ENCODE measurements at places on chromosomes 11 and 22.

DNA sequence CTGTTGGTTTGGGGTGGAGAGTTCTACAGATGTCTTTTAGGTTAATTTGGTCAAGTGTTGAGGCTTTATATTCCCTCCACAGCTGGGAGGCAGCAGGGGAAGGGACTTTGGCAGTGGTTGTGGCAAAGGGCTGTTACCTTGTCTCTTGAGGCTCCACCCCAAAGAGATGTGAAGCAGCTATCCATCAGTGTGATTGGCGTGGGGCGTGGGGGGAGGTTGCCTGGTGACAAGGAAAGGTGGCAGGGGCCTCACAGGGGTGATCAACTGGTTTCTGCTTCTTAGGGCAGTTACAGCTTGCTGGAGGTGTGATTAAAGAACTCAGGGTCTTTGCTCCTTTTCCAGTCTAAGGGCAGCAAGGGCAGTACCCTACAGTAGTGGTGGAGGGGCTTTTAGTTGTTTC lies 59.3 kb downstream of the FANCF start:
- no peak for DNase-seq

DNA sequence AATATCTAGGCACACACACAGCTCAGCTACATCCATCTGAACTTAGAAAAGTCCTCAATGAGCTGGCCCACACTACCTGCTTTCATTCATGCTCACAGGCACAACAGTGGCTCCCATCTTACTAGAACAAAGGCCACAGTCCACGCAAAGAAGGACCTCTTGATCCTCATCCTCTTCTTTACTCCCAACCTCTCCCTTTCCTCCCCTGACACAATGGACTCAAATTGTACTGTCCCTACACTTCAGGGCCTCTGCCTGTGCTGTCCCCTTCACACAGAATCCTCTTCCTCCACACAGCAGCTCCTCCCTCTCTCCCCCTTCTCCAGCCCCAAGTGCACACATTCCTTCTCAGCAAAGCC lies 12.7 kb downstream of the SMCO4 start:
- DNase-seq = no peak

GRCh38 chr22:47188261-47189055 lies 426.0 kb downstream of the TBC1D22A start:
- DNase-seq = no peak

- no peak for DNase-seq
These were observed 19.8 kb upstream of the PSMA1 start for GRCh38 chr11:14539982-14540421.

GRCh38 chr11:36564376-36565030 lies 3.3 kb upstream of the RAG1 start:
- peak; percentile 54 for DNase-seq

GRCh38 chr11:128684549-128685401 lies 9.1 kb upstream of the FLI1 start:
- DNase-seq = no peak

DNA sequence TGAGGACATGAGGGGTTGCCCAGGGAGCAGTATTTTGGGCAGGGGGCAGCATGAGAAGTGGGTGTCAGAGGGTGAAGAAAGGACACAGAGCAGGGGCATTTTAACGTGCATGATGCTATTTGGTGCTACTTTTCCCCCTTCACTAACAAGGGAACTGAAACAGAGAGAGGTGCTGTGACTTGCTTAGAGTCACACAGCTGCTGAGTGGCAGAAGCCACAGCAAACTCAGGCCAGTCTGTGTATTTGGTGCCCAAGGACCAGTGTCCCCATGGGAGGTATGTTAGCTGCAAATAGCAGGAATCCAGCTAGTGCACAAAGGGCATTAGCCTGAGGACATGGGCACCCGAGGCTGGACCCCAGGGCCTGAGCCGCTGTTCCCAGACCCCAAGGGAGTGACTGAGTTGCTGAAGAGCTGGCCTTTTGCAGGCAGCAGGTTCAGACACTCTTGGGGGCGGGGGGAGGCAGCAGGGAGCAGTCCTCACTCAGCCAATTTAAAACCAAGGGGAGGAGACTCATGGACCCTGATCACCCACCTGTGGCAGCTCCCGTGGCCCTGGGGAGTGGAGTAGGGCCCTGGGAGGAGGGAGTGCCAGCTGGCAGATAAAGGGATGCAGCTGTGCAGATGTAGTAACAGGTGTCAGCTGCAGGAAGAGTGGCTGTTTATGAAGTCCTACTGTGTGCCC lies 14.6 kb downstream of the PARVG start:
- DNase-seq = no peak

DNA sequence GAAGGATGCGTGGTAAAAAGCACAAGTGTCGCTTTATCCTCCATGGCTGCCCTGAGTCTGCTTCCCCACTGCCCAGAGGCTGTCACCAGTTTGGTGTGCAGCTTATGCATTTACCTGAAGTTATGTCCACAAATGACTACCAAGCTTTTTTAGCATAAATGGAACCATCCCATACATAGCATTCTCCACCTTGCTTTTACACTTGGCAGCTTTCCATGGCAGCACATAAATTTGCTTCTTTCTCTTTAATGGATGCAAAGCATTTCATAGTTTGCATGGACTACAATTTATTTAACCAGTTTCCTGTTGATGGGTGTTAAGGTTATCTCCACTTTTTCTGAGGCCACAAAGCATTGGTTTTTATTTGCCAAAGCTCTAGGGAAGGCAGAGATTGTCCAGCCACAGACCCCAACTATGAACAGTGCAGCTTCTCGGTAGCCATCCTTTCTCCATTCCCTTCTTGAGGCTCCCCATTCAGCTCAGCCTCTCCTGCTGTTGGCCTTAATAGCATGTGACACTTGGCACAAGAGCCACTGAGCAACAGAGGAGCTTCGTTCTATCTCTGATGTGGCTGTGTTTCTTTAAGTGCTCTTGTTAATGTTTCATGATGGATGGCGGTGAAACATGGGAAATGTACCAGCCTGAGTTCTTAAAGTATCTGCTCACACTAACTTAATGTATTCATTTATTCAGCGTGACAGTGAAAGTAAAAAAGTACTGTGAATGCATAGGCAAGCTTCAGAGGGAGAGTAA lies 59.8 kb upstream of the NAV2 start:
- DNase-seq = no peak

- DNase-seq = no peak
These were observed 77.0 kb upstream of the DDI1 start for GRCh38 chr11:103959279-103959942.

DNA sequence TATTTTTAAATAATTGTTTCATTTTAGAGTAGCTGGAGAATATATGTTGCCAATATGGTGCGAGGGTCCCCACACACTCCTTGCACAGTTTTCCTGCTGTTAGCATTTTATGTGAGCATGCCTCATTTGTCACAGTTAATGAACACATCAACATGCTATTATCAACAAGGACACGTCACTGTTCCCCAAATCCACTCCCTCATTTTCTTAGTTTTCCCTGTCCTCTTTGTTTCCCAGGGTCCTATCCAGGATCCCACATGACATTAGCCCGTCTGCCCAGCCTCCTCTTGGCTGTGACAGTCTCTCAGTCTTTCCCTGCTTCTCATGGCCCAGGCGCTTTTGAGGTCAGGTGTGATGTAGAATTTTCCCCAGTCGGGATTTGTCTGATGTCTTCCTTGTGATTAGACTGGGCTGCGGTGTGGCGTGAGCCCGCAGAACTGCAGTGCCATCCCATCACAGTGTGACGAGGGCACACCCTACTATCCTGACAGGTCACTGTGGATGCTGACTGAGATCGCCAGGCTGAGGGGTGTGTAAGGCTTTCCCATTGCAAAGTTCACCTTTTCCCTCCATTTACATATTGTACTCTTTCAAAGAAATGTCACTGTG lies 450.6 kb upstream of the B3GAT1 start:
- DNase-seq = no peak

- no peak for DNase-seq
These were observed 29.3 kb upstream of the MUC5B start for GRCh38 chr11:1193326-1194230.

- DNase-seq = no peak
These were observed 456.3 kb downstream of the MIAT start for GRCh38 chr22:27113641-27114040.

GRCh38 chr22:37808294-37808657 lies 542 bp downstream of the GCAT start:
- no peak for DNase-seq

- no peak for DNase-seq
These were observed 15.4 kb downstream of the SLC3A2 start for GRCh38 chr11:62896049-62896448.
